Left lobe of liver (tissue), 2 donors: ENCODE measurements at places on chromosomes 12 and 14. TPM values are rescaled to one million over a fixed set of nuclear protein-coding genes. Genes with fewer than 3 reads are reported as not detected.

GRCh38 chr12:89661706-89662330 lies 46.8 kb downstream of the ATP2B1 start:
- DNase-seq: no peak

DNA sequence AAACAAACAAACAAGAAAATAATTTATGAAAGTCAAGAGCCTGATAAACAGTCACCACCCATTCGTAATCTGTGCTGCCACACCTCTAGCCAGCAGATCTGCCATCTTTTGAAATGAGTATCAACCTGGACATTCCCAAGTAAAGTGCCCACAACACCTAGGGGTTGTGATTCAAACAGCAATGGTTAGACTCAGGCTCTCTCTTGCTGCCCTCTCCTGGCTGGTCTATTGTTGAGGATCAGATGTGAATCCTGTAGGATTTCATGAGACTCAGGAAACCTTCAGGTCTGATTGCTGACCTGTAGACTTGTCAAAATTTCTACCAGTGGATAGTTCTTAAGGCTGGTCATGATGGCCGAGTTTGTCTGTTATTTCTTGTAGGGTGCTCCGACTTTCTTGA lies 26.8 kb downstream of the DGLUCY start:
- no peak for DNase-seq

DNA sequence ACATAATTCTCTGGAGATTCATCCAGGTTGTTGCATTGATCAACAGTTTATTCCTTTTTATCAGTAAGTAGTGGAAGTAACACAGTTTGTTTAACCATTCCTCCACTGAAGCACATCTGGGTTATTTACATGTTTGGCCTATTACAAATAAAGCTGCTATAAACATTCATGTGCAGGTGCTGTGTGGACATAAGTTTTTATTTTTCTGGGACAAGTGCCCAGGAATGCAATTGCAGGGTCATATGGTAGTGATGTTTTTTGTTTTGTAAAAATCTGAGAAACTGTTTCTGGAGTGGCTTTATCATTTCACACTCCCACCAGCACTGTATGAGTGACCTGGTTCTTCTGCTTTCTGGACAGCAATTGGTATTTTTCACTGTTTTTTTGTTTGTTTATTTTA lies 505.4 kb downstream of the CCER1 start:
- no peak for DNase-seq

GRCh38 chr12:124884587-124885438 lies 21.1 kb upstream of the SCARB1 start:
- DNase-seq: no peak

DNA sequence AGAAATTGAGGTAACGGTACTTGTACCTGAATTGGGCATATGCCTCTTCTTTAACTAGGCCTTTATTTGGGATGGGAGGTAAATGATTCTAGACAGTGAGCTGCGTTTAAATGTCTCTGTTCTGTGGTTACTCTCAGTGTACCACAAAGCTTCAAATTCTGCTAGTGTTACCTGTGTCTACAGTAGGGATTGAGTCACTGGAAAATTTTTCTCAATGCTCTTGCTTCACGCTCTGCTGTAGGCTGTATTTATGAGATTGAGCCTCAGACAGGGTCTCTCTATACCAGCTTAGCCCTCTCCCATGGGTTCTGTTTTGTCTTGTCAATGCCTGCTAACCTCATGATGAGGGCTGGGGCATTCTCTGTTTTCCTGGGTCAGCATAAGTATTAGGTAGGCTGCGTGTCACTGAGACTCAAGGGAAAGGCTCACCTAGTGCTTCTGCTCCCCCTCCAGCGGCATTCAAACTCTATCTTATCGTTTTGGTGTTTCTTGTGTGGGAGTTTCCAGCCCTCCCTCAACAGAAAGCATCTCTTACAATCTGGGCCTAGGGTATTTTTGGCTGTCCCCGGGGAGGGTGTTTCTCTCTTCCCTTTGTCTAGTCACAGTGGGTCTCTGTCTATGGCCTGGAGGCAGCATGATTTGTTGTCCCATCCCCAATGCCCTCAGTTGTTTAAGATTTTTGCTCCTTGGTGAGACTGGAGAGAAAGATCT lies 285.8 kb downstream of the ADGRD1 start:
- DNase-seq: no peak

TAS2R14 gene
- 0.73 TPM for total RNA-seq

PCED1B gene
- 1.2 TPM for total RNA-seq

HPD gene
- 1,410 TPM for total RNA-seq
